CD4-positive, alpha-beta T cell treated with Interleukin-4 for 1 hour (primary cell): ENCODE measurements at places on chromosomes 7 and 10.

DNA sequence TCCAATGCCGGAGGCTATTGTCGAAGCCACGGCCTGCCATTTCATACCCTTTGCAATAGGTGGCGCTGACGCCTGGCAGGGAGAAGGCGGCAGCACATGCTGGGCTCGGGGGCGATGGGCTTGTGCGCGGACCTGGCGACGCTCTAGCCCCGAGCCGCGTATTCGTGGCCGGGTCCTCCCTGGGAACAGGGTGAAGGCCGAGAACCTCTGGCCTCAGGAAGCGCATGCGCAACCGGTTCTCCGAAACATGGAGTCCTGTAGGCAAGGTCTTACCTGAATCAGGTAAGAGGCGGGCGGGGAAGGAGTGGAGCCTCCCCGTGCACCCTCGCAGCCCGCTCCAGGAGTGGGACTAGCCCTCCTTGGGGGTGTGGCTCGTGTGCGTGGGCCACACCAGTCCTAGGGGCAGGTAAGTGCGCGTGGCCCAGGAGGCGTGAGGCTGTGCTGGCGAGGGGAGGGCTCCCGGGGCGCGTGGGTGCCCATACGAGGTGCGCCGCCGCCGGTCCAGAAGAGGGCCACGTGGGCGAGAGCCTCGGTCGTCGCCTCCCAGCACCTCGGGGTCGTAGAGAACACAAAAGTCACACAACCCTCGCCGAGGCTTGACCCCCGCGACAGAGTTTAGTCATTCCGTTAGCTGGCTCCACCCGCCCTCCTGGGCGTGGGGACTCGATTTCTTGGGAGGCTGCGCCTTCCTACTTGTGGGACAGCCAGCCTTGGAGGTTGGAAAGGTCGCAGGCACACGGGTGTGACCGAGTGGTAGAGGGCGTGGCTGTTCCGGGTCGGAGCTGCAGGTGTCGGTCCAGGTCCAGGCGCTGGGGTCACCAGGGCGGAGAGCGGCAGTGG lies 5.6 kb upstream of the MEST start:
- peak; percentile 72 for DNase-seq

DNA sequence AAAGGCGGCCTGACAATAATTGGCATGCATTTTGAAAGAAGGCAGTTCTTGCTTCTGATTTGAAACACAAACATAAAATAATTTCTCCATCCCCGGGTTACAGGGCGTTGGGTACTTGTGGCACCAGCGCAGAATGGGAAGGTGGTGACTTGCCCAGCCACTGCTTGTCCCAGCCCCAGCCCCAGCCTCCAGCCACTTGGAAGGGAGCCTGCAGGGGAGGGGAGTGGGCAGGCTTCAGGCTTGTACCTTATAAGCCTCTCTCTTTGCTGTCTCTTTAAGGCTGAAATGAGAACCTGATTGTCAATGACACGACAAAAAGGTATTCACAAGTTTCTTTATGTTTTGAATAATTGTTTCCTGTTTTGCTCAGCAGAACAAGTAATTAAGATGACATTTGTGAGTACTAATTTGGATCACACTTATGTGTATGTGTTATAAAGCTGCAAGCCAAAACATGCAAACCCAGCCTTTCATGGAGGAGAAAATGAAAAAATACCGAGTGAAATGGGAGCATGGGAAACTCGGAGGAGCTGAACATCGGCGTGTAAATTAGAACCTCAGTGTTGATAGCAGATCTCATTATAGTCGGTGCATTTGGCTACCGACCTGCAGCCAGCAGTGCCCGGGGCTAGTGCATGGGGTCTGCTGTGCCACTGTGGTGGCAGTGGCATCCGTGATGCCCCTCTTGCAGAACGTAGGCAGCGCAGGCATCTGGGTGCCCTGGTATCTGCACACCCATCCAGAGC lies 129.9 kb downstream of the EBF3 start:
- no peak for DNase-seq

DNA sequence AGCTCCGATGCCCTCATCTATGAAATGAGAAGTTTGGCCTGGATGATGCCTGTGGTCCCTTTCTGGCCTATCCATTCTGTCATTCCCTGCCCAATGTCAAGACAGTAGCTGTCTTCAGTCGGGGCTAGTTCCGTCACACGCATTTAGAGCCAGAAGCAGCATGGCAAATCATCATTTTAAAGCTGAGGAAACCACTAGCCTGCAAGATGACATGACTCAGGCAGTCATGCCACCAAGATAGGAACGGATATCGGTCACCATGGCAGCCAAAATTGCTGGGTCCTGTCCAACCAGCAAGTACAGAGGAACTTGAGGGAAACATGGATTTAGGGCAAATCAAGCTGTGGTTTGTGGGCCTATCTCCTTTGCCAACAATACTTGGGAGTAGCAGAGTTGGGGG lies 64.5 kb upstream of the MRLN start:
- DNase-seq = no peak

DNA sequence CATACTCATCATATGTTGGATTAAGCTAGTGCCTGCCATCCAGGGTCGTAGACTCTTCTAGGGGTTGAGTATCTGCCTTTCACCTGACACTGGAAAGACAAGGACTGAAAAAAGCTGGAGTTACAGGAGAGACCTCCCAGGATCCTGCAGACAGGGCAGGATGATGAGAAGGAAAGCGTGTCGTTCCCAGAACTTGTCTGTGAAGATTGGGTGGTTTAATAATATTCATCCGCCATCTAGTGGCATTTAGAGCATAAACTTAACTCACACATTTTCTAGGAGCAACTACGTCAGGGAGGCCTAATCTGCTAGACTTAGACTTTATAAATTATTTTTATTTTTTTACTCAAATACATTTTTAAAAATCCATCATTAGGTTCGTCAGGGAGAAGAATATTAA lies 59.6 kb downstream of the ADRB1 start:
- DNase-seq = peak; percentile 56

- no peak for DNase-seq
Observed at GRCh38 chr10:122864901-122865300, 14.5 kb downstream of the FAM24B start.

GRCh38 chr10:96043893-96044715 lies 721 bp downstream of the CCNJ start:
- peak; percentile 39 for DNase-seq

- DNase-seq = no peak
Observed at GRCh38 chr7:87330316-87330715, 15.1 kb upstream of the CROT start.

DNA sequence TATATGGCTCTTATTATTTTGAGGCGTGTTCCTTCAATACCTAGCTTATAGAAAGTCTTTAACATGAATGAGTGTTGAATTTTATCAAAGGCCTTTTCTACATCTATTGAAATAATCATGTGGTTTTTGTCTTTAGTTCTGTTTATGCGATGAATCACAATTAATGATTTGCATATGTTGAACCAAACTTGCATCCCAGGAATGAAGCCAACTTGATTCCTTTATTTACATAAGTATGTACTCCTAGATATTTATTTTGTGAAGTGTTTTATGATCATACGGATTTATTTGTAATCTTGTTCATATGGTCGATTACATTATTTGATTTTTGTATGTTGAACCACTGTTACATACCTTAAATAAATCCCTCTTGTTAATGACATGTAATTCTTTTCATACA lies 244.3 kb upstream of the KCND2 start:
- DNase-seq = no peak

DNA sequence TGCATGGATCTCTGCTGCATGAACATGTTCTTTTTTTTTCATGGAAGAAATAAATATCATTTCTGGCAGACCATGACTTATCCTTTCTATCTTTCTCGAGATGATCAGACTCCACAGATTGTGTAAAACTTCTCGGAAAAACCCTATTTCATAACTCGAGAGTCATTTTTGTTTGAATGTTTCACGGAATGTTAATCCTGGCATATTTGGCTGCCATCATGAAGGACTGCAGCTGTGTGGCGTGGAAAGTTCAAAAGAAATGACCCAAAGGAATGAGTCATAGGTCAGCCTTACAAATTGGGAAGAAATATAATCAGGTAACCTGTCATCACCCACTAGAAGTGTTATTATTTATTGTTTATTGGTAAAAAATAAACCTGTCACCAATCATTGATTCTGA lies 566.8 kb downstream of the SDK1 start:
- no peak for DNase-seq

- DNase-seq = no peak
Observed at GRCh38 chr7:16202303-16202702, 219.0 kb downstream of the CRPPA start.

DNA sequence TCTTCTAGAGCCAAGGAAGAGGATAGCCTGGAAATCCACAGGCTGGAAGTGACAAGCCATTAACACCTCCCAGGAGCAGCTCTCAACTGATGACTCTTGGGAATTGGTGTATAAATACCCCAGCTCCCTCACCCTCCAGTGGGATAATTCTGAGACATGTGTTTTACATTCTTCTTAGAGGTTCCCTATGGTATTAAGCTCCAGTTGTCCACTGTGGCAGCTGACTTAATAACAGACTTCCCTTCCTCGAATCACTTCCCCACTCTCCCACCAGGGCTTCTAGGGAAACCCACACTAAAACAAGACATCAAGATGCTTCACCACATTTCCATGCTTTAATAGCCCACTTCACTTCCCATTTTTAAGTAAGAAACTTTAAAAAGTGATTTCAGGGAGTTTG lies 47.2 kb downstream of the FAM107B start:
- DNase-seq = no peak

DNA sequence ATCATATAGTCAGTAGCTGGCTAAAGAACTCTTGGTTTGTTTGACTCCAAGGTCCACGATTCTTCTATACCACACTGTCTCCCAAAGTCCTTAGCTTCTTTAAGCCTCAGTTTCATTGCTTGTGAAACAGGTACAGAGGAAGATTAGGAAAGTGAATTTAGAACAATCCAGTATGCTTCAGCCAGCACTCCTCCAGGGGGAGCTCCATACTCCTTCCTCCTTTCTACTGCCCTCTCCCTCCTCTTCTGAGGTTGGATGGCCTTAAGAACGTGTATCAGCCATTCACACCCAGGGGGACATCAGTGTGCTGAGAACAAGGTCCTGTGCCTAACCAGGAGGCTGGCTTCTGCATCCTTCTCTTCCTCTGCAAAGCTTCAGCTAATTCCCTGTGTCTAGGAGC lies 54.8 kb upstream of the CALD1 start:
- no peak for DNase-seq

DNA sequence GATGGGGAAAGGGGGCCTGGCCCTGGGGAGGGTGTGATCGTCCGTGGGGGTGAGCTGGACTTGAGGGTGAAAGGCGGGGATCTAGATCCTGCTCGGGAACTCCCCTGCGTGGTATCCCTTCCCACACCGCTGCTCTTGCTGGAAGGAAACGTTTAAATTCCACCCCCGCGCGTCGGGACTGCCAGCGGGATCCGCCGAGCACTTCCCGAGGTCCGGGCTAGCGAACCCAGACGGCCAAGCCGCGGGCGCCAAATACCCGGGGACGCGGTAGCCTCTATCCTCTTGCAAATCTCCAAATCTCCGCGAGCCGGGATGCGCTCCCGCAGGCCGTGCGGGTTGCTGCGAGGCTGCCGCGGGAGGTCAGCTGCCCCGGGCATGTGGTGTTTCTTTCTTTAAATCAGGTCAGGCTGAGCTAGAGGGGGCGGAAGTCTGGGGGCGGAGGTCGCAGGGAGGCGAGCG lies 904 bp downstream of the NPTX2 start:
- DNase-seq = no peak

DNA sequence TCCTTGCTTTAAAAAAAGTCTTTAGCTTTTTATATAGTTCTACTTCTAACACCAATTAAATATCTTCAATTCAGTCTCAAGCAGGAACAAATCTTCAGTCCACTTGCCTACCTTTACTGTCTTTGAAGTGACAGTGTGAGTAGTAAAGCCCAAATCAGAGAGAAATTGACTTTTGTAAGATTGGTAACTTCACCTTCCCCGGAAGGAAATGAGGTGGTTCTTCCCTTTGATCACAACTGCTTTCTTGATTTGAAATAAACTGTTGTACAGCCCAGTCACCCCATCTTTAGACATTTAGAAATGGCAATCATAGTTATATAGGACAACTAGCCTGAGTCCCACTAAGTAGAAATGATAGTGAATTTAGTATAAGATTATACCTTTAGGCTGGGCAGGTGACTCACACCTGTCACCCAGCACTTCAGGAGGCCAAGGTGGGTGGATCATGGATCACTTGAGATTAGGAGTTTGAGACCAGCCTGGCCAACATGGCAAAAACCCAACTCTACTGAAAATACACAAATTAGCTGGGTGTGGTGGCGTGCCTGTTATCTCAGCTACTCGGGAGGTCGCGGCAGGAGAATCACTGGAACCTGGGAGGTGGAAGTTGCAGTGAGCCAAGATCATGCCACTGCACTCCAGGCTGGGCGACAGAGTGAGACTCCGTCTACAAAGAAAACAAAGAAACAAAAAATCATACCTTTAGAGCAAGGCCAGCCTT lies 4.7 kb downstream of the FAS start:
- DNase-seq = peak; percentile 78

- DNase-seq = no peak
Observed at GRCh38 chr7:67857698-67858097, 861.1 kb downstream of the TYW1 start.

DNA sequence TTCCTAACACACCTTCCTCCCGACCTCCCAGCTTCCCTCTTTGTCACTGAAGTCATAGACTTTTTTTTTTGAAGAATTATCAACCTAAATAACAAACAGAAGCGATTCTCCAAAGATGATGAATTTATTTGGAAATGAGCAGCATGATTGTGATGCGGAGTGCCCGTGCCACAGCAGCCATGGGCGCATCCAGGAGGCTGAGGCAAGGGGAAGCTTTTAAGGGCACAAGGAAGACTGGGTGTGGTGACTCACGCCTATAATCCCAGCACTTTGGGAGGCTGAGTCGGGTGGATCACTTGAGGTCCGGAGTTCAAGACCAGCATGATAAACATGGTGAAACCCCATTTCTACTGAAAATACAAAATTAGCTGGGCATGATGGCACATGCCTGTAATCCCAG lies 16.2 kb upstream of the GIMAP8 start:
- no peak for DNase-seq

DNA sequence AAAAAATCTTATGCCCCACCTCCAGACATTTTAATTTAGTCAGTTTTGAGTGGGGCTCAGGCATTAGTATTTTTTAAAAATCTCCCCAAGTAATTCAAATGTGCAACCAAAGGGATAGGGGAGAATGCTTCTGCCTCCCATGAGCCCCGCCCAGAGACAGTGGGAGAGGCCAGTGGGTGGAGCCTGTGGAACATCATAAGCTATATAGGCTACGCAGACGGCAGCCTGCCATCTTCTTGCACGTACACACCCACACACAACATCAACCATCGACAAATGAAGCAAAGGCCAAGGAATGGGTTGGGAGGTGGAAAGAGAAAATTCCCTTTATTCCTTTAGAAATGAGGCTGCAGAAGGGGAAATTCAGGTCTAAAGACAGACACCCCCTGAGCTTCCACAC lies 25.2 kb downstream of the CREB3L2 start:
- no peak for DNase-seq
